ENCODE measurements at places on chromosomes 6 and 20. TPM values are rescaled to one million over a fixed set of nuclear protein-coding genes. Genes with fewer than 3 reads are reported as not detected.

- no peaks in the 10 kb centered on the region for H3K27me3 ChIP-seq
- no peak overlapping the region for H3K4me3 ChIP-seq
- H3K36me3 ChIP-seq = no peaks in the 10 kb centered on the region
- H3K4me1 ChIP-seq = no peaks in the 10 kb centered on the region
- peak; percentile 36 for DNase-seq
Measured at GRCh38 chr6:45209762-45210161, 118.4 kb upstream of the RUNX2 start.

DNA sequence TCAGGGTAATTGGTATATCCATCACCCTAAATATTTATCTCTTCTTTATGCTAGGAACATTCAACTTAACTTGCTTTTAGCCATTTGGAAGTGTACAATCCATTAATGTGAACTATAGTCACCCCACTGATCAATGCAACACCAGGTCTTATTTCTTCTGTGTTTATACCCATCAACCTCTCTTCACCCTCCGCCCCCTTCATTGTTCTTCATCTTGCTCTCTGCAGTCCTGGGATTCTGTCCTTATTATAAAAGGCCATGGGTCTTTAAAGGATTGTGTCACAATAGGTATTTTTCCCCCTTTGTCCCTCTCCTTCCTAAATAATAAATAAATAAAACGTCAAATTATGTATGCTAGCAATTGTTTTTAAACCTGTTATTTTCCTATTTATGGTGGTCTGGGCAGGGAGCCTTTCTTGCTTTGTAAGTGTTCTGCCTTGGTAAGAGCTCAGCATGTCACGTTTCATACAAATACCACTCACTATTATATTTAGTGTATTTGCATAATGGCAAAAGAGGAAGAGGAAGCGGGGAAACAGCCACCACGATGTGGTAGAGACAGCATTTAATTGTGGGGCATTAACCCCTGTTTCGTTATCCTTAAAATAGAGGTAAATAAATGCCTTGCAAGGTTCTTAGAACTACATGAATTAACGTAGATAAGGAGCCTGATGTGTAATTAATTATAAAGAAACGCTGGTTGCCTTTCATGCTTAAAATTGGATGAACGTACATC is 1.9 kb downstream of the ABRACL start:
- DNase-seq = no peak
- peak overlapping the region; percentile 37 for H3K27ac ChIP-seq
- peaks cover 7% of the 10 kb centered on the region for H3K36me3 ChIP-seq
- peak overlapping the region; percentile 66 for H3K4me3 ChIP-seq

The GPR6 gene
- total RNA-seq = not detected

- H3K27me3 ChIP-seq = no peaks in the 10 kb centered on the region
- no peak for DNase-seq
- H3K36me3 ChIP-seq = no peaks in the 10 kb centered on the region
Measured at GRCh38 chr6:155045561-155046404, 50.7 kb downstream of the TIAM2 start.

DNA sequence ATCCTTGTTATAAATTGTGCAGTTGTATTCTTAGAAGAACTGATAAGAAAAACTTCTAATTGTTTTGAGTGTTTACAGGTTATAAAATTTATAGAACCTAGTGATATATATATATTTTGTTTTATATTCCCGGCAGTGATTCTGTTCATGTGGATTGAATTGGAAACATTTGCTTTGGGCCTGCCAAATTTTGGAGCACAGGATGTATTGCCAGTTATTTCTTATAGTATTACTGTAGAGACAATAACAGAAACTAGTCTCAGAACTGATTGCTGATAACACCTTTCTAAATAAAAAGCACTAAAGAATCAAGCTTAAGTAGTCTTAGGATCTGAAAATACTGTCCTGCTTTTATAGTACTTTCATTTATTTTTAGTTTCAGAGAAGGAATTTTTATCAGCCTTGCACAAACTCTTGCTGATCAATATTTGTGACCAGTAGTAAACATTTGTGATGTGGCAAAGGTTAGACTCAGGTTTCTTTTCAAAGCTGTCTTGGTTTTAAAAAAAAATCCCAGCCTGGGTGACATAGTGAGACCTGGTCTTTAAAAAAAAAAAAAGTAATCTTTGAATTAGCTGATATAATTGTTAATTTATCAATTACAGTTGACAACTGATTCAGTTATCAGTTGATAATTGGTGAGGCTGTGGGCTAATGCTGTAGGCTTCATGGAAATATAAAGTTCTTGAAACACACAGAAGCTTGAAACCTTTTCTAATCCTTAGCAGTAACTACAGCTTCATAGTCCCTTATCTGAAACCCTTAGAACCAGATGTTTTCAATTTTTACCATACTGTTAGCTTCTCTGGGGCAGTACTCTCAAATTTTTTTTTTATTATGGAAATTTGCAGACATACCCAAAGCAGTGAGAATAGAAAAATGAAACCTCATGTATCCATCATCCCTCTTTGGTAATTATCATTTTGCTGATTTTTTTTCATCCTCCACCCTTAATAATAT is 42.4 kb downstream of the RNGTT start:
- H3K4me3 ChIP-seq = no peak overlapping the region
- no peak overlapping the region for H3K27ac ChIP-seq
- DNase-seq = no peak
- peaks cover 13% of the 10 kb centered on the region for H3K36me3 ChIP-seq
- no peaks in the 10 kb centered on the region for H3K4me1 ChIP-seq
- H3K27me3 ChIP-seq = no peaks in the 10 kb centered on the region

- peak overlapping the region; percentile 48 for H3K4me3 ChIP-seq
- peaks cover 12% of the 10 kb centered on the region for H3K36me3 ChIP-seq
- H3K27ac ChIP-seq = peak overlapping the region; percentile 98
Measured at GRCh38 chr20:47355489-47356219, 845 bp downstream of the ZMYND8 start.

- DNase-seq = no peak
- H3K27ac ChIP-seq = no peak overlapping the region
- no peaks in the 10 kb centered on the region for H3K27me3 ChIP-seq
- no peaks in the 10 kb centered on the region for H3K36me3 ChIP-seq
- H3K4me3 ChIP-seq = no peak overlapping the region
Measured at GRCh38 chr20:49471397-49471796, 11.1 kb downstream of the KCNB1 start.

DNA sequence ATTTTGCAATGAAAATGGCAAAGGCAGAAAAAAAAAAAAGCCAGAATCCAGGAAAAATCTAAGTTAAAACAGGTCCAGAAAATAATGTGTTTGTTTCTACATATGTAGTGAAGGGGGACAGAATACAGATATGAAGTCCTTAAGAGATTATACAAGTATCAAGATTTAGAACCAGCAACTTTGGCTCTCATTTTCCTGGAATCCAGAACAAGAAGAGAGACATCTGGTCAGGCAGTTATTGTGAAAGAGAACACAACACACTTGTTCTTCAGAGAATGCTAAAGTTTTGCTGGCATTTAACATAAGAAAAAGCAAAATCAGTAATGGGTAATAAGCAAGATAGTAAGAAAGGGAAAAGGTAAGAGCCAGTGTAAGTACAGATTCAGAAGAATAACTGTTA is 21.1 kb downstream of the BAG2 start:
- no peaks in the 10 kb centered on the region for H3K4me1 ChIP-seq
- no peak overlapping the region for H3K4me3 ChIP-seq
- H3K36me3 ChIP-seq = no peaks in the 10 kb centered on the region
- no peaks in the 10 kb centered on the region for H3K27me3 ChIP-seq

DNA sequence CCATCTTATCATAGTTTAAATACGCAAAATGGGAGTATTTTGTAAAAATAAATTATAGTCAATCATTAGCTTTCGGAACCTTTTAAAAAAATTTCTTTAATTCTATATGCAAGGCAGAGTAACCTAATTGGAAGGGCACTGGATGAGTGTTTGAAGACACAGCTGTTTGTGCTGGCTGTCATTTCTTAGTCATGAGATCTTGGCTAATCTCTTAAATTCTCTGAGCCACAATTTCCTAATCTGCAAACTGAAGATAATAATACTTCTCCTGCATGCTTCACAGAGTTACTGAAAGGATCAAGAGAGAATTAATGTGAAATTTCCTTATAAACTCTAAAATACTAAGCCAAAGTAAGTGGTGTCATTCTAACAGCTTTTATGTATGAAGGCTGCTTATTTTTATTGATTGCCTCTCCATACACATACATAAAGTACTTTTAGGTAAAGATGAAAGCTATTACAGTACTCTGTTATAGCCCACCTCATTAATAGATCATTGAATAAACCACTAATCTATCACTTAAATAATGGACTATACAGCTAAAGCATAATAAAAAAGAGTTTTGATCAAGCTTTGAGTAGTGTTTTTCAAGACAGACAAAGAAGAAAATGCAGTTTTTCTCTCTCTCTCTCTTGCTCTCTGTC is 383.7 kb upstream of the IRAK1BP1 start:
- H3K4me3 ChIP-seq = no peak overlapping the region
- H3K27ac ChIP-seq = no peak overlapping the region
- H3K36me3 ChIP-seq = no peaks in the 10 kb centered on the region
- no peak for DNase-seq
- H3K4me1 ChIP-seq = no peaks in the 10 kb centered on the region
- no peaks in the 10 kb centered on the region for H3K27me3 ChIP-seq

The KHDC1 gene
- 2.3 TPM for total RNA-seq

DNA sequence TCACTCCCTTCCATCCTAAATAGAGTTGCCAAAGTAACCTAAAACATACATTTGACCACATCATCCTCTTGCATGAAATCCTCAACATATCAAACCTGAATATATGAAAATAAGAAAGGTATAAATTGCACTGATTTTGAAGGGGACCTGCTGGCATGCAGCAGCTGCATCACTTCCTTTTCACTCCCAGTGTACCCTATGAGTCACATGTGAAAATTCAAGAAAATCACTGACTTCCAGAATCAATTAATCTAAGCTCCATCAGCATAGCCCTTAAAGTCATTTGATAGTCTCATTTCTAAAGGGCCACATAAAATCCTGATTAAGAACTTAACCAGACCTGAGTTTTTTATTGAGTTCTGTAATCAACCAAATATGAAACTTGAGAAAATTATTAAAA is 24.3 kb downstream of the SNX14 start:
- no peak for DNase-seq
- H3K36me3 ChIP-seq = peaks cover 10% of the 10 kb centered on the region
- no peaks in the 10 kb centered on the region for H3K27me3 ChIP-seq
- no peak overlapping the region for H3K4me3 ChIP-seq
- no peak overlapping the region for H3K27ac ChIP-seq

Data from thymus (tissue), 14 donors.